ENCODE measurements at places on chromosomes 13 and 19. TPM values are rescaled to one million over a fixed set of nuclear protein-coding genes. Genes with fewer than 3 reads are reported as not detected.

GRCh38 chr13:89496478-89496877 lies 1825.3 kb downstream of the SLITRK5 start:
- DNase-seq, result no peak

- DNase-seq, result no peak
Observed at GRCh38 chr13:75587679-75588078, 38.1 kb downstream of the UCHL3 start.

GRCh38 chr19:15672580-15673175 lies at the start of gene CYP4F12:
TSS of gene CYP4F12 (plus strand) at chr19:15673087. CDS start at chr19:15673530, 443 bp downstream.
- DNase-seq, result no peak

- peak; percentile 49 for DNase-seq
Observed at GRCh38 chr13:29849071-29849631, 1.3 kb downstream of the UBL3 start.

- DNase-seq, result no peak
Observed at GRCh38 chr19:1941146-1942077, at the start of gene CSNK1G2. TSS of gene CSNK1G2 (plus strand) at chr19:1941172. CDS start at chr19:1969773, 28,601 bp downstream.

DNA sequence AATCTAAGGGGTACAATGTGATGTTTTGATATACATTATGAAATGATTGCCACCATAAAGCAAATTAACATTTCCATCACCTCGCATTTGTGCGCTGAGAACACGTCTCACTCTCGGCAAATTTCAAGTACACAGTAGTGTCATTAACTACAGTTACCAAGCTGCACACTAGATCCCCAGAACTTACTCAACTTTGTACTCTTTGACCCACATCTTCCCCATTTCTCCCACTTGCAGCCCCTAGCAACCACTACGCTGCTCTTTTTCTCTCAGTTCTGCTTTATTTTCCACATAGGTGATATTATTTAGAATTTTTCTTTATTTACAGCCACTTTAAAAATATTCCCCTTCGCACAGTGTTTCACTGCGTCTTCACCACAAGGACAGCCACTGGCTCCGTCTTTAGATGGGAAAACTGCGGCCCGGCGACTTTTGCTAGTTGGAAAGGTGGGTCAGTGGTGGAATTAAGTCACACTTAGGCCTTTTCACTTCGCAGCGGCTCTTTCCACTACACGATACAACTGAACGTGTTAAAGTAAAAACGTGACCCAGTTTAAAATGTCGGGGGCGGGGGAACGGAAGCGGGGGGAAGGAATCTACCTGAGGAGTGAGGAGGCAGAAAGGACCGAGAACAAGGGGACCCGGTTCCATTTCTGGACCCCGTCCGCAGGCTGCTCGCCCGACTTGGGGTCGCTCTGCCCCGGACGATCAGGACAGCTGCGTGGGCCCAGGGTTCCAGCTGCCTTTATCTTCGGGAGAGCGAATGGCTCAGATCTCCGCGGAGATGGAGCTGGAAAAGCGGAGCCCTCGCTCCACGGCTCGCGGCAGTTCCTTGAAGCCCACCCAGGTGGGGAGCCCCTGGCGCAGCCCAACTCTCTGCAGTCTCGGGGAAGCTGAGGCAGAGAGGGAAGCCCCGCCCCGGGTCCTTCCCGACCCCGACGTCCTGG lies 486.1 kb downstream of the UQCRFS1 start:
- no peak for DNase-seq

- no peak for DNase-seq
Observed at GRCh38 chr13:108560093-108560492, 69.3 kb upstream of the MYO16 start.

- DNase-seq, result no peak
Observed at GRCh38 chr13:37456506-37456905, 142.1 kb downstream of the POSTN start.

DNA sequence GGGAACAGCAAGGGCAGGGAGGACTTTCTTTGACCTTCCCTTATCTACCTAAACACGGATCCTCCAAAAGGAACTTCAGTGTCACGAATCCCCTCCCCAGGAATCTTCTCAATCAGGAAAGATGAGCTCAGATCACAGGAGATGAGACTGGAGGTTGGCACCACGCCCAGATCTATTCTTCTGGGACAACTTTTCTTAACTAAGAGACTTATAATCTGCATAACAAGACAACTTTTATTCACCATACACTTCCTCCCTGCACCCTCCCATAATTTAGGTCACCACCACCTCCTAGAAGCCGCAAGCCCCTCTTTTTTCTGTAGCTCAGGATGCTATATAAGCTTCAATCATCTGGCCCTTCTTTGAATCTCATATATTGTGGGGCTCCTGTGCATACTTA lies 19.2 kb upstream of the AKT2 start:
- no peak for DNase-seq

DNA sequence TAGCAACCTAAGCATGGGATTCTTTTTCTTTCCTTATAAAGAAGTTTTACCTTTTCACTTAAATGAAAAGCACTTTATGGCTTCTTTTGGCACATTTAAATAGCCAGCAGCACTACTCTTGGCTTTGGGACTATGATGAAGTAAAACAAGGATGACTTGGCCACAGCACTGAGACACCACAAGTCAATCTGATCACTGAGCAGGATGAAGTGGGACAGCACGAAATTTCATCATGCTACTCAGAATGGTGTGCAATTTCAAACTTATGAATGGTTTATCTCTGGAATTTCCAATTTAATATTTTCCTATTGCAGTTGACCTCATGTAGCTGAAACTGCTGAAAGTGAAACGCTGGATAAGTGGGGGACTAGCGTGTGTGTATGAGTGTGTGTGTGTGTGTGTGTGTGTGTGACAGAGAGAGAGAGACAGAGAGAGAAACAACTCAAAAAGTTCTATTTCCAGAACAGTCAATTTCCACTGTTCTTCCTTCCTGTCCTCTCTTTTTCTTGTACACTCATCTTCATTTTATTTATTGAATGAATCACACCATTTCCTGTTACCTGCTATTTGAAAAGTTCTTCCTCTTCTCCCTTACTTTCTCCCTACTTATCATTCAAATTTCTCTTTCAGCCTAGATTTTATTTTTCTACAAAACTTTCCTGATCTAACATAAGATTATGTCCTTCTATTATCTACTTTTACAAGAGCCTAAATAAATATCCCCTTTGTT lies 414.2 kb upstream of the MIR17HG start:
- no peak for DNase-seq

GRCh38 chr13:109370496-109370895 lies 415.9 kb downstream of the IRS2 start:
- no peak for DNase-seq

DNA sequence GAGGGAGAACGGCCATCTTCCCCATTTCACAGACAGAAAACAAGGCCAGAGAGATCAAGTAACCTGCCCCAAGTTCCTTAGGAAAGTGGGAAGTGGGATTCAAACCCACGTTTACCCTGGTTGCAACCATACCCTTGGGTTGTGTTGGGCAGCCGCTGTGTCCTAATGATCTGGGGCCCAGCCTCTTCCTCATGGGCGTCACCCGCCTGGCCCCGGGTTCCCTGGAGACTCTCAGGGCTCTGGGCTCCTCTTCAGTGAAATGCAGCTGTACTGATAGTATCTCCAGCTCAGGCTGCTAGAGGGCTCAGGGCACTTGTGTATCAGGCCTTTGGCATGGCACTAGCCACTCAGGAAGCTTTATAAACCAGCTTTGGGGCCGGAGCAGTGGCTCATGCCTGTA lies 9.8 kb downstream of the TMED1 start:
- no peak for DNase-seq

DNA sequence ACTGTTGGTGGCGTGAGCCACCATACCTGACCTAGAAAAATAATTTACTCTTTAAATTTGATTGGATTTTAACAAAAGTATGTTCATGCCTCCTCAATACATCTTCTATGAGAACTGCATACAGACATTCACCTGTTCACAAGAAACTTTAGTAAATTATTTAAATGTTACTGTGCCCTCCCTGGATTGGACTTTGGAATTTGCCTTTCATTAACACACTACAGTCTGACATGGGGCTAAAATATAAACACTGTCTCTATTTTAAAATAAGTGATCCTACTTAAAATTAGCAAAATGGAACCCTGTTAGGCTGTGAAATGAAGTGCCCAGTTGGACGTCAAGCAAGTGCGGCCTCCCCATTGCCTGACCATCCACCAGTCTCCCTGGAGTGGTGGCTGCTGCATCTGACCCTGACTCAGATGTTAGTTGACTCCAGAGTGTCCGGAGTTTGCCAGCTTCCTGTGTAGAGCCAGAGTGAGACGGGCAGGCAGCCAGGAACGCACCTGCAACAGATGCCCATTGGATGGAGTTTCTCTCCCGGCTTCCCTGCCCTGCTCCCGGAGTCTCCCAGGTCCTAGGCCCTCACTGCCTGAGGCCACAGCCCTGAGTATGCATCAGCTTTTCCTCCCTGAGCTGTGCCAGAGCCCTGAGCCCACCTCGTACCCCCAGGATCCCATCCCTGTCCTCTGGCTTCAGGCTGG lies 45.9 kb upstream of the ATP11A start:
- peak; percentile 57 for DNase-seq

- no peak for DNase-seq
Observed at GRCh38 chr13:27411341-27411740, 13.1 kb upstream of the GTF3A start.

DNA sequence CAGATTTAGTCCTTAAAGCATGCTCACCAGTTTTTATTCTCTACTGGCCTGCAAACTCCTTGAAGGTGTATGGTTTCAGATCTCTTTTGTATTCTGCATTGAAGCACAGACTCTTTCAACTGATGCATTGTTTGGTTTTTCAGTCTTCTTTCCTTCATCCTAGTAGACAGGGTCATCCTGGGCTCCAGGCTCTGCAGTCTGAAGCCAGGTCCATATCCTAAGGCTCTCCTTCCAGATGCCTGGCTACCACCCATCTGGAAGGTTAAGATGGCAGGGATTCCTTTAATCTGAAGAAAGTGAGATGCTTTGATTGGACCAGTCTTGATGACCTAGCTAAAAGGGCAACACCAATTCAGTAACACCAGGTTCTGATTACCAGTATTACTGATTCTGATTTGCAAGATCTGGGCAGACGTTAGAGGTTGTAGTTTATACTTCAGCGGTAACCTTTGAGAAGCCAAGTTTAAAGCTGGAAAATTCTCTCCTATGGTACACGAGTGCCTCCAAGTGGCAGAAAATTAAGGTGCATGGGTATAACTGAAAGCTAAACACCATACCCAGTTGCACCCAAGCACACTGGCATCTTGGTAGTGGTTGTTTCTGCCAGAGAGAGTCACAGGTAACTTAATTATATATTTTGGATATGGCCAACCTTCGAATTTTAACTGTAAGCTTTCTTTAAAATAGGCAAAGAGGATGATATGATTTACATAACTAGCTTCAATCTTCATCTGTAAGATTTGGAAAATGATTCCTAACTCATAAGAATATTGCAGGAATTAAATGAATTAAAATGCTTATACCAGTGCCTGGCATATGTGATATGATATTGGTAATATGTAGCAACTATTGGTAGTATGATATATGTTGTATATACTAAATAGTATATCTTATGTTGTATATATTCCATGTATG lies 1651.9 kb upstream of the MIR17HG start:
- peak; percentile 46 for DNase-seq

DNA sequence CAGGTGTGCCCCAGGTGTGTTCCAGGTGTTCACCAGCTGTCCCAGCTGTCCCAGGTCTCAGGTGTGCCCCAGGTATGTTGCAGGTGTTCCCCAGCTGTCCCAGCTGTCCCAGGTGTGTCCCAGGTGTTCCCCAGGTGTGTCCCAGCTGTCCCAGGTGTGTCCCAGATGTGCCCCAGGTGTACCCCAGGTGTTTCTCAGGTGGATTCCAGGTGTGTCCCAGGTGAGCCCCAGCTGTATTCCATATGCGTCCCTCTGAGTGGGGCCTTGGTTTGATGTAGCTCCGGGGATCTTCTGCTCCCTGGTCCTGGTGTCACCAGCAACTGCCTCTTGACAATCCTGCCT lies 719 bp upstream of the GRK1 start:
- DNase-seq, result no peak

DNA sequence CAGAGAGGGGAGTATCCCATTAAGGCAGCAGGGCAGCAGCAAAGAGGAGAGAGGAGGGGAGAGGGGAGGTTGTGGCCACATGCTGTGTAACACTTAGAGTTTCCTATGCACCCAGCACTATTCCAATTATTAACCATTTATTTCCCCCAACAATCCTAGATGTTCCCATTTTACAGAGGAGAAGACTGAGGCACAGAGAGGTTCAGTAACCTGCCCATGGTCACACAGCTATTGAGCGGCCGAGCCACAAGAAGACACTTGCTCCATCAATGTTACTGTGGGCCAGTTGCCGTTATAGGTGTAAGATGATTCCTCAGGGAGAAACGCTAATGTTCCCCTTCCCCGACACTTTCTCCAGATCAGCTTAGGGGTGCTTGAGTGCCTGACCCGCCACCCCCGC lies 69.2 kb downstream of the INSR start:
- DNase-seq, result no peak

DNA sequence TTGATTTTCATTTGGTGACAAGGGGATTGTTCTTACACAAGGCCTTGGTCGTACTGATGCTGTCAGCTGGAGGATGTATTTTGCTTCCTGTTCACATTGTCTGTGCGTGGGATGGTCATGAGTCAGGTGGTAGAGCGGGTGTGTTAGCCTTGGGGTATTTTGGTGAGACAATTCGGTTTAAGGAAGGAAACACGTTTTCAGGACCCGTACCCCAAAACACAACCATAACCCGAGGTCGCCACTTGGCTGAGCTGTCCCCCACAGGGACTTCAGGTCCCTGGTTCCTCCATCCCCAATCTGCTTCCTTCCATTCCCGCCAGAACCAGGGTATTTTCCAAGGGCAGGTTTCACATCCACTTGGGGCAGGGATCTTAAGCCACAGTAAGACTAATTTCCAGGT lies 15.0 kb downstream of the MYO9B start:
- peak; percentile 74 for DNase-seq

DNA sequence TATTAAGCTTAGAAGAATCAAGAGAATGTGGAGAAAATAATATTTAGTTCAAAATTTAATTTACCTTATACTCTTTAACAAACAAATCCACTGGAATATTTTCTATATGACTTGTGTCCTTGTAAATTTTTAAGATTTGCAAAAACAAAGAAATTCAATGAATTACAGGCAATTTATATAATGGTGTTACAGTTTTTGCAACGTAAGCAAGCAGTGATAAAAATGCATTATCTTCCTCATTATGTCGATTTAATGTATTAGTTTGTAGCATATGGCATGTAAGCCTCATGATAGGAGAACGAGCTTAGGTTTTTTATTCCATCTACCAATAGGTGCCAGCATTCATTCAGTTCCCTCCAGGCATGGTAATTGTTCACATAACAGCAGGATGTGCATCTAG lies 100.0 kb upstream of the PCDH9 start:
- no peak for DNase-seq

GRCh38 chr19:7063339-7063738 lies 4.9 kb upstream of the MBD3L3 start:
- no peak for DNase-seq

DNA sequence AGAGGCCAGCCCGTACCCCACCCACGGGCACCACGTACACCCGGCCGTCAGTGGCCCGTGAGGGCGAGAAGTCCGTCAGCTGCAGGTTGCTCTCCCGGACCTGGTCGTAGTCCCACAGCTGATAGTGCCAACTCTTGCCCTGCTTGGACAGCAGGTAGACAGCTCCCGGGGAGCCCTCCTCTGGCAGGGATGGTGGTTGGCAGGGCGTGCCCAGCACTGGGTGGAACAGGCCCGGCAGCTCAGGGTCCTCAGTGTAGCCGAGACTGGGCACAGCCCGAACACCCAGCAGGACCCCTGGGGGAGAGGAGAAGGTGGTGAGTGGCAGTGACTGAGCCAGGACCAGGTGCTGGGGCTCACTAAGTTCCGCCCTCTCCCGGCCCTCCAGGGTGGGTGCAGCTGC lies 7.8 kb downstream of the ACTMAP start:
- DNase-seq, result no peak

MAMSTR gene
- 0.09 TPM for total RNA-seq

PSG2 gene
- total RNA-seq, result not detected

ANGPTL8 gene
- total RNA-seq, result not detected

GRK1 gene
- total RNA-seq, result not detected

AP1M2 gene
- total RNA-seq, result not detected

FFAR2 gene
- not detected for total RNA-seq

IFNL1 gene
- total RNA-seq, result not detected

CYP2B6 gene
- total RNA-seq, result not detected

Measured in dermis blood vessel endothelial cell (primary cell).